AG04449 (cell line): ENCODE measurements at places on chromosomes 1 and 21.

DNA sequence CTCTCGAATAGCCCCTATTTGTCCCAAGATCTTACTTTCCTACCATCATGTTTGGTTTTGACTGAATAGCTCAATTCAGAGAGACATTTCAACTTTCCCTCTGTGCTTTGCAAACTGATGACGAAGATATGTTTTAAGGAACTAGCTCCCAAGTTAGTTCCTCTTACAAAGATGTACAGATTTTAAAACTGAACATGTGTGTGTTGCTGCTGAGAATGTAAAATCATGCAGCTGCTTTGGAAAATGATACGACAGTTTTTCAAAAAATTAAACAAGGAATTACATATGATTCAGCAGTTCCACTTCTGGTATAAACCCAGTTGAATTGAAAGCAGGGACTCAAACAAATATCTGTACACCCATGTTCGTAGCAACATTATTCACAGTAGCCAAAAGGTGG lies 33.6 kb downstream of the KIF26B start:
- no peak for DNase-seq

GRCh38 chr1:15578921-15579682 lies 5.7 kb downstream of the AGMAT start:
- DNase-seq = no peak

DNA sequence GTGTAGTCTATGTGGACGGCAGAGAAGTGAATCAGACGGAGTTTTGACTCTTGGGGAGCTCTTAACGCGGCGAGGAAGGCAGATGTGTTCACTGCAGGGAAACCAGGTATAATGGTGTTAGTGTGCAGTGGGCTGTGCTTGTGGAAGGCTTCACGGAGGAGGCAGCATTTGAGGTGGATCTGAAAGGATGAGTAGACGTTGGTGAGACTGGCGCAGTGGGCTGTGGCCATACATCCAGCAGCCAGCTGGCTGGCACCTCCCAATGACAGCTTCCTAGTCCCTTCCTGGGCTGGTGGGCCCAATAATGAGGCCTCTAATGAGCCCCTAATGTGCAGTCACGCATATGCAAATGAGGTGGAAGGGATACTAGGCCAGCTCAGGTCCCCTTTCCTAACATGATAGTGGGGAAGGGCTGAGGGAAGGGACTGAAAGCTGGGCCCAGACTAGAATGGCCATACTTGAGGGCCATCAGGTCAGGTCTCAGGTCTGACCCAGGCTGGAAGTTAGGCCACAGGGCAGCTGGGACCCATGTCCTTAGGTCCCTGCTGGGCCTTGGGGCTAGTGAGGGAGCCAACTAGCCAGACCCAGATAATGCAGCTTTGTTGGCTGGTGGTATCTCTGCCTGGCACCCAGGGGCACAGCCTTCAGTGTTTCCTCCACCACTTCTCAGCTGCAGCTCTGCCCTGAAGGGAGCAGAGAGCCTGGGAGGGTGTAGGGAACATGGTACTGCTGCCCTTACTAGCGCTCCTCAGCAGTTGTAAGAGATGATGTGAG lies 3.8 kb downstream of the MAP7D1 start:
- DNase-seq = no peak

- DNase-seq = no peak
Observed at GRCh38 chr1:83500531-83500930, 498.4 kb downstream of the TTLL7 start.

DNA sequence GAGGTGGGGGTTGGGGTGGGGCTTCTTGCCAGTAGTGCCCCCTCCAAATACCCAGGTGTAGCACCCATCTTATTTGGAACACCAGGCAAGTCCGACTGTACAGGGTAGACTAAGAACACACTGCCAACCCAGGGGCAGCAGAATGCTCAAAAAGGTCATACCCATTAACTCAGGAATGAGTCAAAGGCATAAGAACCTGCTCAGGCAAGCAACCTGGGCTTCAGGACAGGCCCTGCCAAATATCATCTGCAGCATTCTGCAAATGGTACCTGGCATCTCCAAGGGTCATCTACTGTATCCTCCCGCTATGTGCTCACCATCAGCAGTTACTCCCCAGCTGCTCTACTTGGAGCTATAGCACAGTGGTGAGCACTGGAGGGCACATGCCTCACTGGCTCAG lies 19.4 kb downstream of the PEA15 start:
- DNase-seq = no peak

GRCh38 chr1:230273141-230273710 lies 152.9 kb downstream of the PGBD5 start:
- DNase-seq = no peak
